ENCODE measurements at places on chromosomes 4 and X.

DNA sequence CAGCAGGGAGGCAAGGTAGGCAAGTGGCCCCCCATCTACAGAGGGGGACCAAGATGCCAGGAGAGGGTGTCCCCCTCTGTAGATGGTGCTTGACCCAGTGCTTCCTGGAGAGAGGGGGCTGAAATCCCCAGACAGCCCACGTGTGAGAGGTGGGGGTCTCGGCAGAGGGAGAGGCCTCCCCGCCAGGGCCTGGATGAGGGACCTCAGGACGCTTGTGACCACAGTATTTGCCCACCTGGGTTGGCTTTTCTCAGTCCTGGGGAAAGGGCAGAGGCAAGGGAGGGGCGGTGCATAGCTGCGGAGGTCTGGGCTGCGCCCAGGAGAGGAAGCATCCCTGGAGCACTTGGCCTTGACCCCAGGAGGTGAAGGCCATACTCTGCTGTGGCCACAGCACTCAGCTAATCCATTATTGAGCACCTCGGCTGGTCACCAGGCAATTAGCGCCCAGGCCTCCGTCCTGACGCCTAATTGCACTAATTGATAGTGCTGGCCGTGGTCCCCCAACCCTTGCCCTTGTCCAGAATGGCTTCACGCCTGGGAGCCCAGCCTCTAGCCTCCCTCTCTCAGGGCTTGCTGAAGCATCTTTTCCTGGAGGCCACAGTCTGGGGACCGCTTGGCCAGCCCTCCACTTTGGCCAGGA lies 30.7 kb downstream of the HMX1 start:
- no peak for DNase-seq

- no peak for DNase-seq
Measured at GRCh38 chr4:168885400-168885799, 124.7 kb downstream of the CBR4 start.

DNA sequence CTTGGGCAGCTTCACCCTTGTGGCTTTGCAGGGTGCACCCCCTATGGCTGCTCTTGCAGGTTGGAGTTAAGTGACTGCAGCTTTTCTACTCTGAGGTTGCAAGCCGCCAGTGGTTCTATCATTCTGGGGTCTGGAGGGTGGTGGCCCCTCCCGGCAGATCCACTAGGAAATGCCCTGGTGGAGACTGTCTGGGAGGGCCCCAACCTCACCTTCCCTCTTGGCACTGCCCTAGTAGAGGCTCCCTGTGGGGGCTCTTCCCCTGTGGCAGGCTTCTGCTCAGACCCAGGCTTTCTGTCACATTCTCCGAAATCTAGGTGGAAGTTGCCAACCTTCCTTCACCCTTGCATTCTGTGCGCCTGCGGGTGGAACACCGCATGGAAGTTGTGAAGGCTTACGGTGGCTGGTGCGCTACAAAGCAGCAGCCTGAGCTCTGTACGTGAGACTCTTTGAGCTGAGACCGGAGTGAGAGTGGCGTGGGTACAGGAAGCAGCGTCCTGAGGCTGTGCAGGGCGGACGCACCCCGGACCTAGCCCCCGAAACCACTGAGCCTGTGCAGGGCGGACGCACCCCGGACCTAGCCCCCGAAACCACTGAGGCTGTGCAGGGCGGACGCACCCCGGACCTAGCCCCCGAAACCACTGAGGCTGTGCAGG lies 626.7 kb upstream of the FRG1 start:
- DNase-seq = no peak

- peak; percentile 3 for DNase-seq
Measured at GRCh38 chr4:98260047-98260578, 1.1 kb upstream of the RAP1GDS1 start.

- DNase-seq = no peak
Measured at GRCh38 chr4:22969287-22969896, 276.7 kb downstream of the GBA3 start.

DNA sequence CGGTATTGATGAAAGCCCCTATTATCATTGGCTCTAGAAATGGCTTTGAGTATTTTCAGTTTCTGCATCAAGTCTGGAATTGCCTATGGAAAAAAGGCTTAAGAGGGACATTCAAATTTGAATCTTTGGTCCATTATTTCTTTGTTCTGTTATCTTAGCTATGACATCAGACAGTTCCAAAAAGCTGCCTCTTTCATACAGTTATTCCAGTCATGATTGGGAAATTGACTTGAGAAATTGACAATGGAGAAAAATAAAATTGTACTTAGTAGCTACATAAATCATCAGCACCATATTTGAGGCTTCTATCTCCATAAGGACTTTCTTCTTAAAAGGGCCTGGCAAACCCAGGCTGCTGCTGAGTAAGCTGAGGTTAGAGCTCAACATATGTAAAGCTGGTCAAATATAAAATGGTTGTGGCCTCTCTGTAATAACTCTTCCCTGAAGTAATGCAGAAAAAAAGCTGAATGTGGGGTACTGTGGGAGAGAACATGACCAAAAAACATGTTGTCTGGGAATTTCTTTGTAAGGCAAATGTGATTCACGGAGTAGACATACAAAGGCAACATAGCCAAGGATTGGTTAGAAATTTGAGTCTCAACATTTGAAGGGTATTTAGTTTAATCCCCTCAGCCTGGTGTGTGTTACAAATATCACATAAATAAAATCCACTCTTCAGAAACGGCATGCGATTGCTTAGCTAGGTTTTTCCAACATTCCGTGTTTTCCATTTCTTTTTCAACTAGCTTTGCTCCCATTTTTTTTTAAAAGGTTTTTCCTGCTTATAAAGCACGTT lies 100.9 kb downstream of the LNX1 start:
- no peak for DNase-seq

DNA sequence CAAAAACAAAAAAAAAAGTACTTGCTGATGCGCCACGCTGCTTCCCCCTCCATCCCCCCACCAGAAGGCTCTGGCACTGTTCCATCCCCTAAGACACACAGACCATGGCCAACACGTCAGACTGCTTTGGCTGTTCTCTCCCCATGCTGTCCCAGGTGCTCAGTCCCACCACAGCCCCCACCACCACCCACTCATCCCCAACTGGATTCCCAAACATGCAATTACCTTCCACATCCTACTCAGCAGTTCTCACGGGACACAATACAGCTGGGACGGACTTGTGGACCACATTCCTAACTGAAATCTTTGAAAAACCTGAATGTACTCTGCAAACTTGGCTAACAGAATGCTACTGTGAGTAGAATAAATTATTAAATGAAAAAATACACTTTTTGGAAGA lies 8.6 kb downstream of the FAT1 start:
- no peak for DNase-seq

GRCh38 chr4:150862829-150863228 lies 152.3 kb downstream of the LRBA start:
- no peak for DNase-seq

GRCh38 chrX:121479406-121479805 lies 432.0 kb downstream of the GLUD2 start:
- DNase-seq = no peak

GRCh38 chr4:29151584-29151983 lies 1568.6 kb upstream of the PCDH7 start:
- DNase-seq = no peak

DNA sequence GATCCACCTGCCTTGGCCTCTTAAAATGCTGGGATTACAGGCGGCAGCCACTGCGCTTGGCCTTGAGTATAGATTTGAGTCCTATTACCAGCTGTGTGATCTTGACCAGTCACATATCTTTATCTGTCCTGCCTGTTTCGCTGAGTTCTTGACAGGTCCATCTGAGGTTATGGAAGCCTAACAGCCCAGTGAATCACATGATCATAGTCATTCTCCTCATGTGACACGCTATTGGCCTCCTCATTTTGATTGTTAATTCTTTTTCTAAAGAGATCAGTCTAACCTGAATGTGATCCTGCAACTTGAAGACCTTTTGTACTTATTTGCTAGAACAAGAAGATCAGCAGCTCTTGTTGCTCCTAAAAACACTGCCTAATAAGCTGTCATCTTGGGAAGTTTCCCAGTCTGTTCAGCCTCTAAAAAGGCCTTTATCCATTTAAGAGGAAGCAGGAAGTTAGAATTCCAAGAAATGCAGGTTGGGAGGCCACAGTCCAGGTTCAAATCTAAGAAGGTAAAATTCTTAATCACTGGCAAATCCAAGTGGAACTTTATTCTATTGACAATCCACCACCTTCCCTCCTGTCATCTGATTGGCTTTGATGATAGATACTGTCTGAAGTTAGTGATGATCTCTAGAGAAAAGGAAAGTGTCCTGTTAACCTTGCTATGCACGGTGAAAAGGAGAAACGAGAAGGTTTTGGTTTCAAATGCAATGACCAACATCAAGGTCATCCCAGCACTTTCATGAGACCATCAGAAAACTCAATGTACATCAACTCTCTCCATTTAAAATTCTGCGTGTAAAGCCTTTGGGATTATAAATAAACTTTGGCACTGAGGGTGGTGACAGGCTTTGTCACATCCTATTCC lies 86.9 kb downstream of the CHRNA9 start:
- DNase-seq = no peak

- no peak for DNase-seq
Measured at GRCh38 chr4:148573296-148573695, 131.1 kb upstream of the NR3C2 start.

DNA sequence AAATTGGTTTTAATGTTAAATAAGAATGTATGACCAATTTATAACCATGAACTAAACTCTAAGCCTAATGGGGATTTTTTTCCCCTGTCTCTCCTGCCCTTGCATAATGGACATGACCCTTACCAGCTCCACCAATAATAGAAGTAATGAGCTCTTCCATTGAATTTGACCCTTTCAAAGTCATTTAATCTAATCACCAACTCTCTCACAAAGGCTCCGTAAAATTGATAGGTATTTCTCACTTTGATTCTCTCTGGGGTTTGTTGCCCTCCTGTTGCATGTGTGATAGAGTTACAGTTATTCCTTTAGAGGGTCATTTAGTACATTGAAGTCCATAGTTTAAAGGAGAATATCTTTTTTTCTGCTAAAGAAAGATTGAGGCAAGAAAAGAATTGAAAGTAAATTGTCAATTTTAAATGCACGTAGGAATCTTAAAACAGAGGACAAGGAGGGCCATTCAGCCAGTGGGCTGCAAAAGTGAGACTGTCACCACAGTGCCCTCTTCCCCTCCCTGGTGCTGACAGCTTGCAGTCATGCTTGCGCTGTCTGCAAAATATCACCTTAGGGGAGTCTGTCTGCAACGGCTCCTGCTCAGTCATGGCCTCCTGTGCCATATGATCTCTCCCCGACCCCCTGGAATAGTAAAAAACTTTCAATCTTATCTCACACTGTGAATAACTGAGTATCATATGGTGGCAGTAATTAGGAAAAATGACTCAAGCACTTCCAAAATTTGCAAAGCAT lies 307.5 kb upstream of the GNPDA2 start:
- no peak for DNase-seq

DNA sequence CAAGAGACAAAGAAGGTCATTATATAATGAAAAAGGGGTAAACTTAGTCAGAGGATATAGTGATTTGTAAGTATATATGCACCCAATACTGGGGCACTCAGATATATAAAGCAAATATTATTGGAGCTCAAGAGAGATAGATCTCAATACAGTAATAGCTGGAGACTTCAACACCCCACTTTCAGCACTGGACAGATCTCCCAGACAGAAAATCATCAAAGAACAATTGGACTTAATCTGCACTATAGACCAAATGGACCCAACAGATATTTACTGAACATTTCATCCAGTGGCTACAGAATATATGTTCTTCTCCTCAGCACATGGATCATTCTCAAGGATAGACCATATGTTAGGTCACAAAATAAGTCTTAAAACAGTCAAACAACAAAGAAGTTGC lies 47.2 kb upstream of the RBMXL3 start:
- DNase-seq = no peak

GRCh38 chr4:180766944-180767729 lies 1476.1 kb upstream of the TENM3 start:
- DNase-seq = no peak

GRCh38 chrX:54891573-54891972 lies 29.1 kb upstream of the TRO start:
- no peak for DNase-seq

GRCh38 chr4:174873931-174874330 lies 44.2 kb upstream of the ADAM29 start:
- DNase-seq = no peak

- no peak for DNase-seq
Measured at GRCh38 chr4:133270021-133270570, 121.0 kb downstream of the PCDH10 start.

- no peak for DNase-seq
Measured at GRCh38 chr4:82578935-82579334, 17.1 kb upstream of the TMEM150C start.

DNA sequence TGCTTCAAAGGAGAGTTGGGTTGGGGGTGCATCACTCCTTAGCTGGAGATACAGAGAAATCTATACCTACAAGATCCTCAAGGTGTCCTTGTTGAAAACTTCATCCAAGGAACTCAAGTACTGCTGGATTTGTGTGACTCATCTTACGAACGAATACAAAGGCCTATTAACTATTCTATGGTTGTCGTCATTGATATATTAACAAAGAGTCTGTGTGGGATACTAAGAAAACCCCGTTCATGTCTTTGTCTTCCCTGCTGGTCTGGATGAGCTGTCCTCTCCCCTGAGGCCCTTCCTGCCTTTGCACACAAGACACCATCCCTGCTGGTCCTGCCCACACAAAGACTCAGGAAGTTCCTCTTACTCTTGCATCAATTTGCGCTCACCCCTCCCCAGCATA lies 54.9 kb upstream of the IRF2 start:
- DNase-seq = no peak

DNA sequence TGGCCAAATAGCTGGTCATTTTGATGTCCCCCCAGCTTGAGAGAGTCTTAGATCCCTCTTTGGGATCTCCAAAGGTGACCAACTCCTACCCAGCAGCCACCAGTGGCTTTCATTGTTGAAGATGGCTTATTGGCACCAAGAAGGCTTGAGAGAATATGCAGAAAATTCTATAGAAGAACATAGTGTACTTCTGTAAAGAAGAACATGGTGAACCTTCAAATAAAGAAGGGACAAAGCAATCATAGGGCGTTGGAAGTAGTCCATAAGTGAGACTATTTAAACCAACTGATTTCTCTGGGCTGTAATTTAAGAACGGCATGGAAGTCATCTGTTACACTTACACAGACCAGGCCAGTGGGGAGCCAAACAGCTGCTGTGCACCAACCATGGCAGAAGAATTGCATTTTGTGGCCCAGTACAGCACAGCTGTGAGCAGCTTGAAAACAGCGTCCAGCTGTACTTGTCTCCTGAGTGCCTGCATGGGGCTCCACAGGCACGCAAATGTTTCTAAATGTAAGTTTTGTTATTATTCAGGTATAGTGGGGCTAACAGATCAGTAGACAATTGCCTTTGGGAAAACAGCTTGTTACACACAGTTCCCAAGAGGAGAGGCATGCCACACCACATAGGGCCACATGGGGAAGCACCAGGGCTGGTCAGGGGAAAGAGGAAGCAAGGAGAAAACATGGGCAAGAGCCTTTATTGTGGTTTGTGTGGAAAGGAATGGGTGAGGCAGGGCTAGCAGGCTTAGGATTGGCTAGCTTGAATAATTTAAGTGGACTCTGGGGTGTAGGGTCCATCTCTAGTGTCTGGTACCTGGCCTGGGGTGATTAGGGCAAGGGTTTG lies 125.0 kb downstream of the ARHGAP6 start:
- no peak for DNase-seq

Data from stimulated activated CD8-positive, alpha-beta memory T cell treated with anti-CD3 and anti-CD28 coated beads, Interleukin-4, amount 100 ng/mL, for 1 hour (primary cell).